ENCODE measurements at places on chromosomes 6 and 20.
A peak's percentile ranks its signal among the peaks of the same experiment; 100 is the strongest.

GRCh38 chr20:53157443-53158408, 185.6 kb downstream of the TSHZ2 start:
- DNase-seq, result peak; percentile 50

- DNase-seq, result peak; percentile 36
Observed at GRCh38 chr6:161418463-161418945, 144.6 kb upstream of the AGPAT4 start.

- no peak for DNase-seq
Observed at GRCh38 chr20:35135867-35136586, 11.1 kb downstream of the EDEM2 start.

DNA sequence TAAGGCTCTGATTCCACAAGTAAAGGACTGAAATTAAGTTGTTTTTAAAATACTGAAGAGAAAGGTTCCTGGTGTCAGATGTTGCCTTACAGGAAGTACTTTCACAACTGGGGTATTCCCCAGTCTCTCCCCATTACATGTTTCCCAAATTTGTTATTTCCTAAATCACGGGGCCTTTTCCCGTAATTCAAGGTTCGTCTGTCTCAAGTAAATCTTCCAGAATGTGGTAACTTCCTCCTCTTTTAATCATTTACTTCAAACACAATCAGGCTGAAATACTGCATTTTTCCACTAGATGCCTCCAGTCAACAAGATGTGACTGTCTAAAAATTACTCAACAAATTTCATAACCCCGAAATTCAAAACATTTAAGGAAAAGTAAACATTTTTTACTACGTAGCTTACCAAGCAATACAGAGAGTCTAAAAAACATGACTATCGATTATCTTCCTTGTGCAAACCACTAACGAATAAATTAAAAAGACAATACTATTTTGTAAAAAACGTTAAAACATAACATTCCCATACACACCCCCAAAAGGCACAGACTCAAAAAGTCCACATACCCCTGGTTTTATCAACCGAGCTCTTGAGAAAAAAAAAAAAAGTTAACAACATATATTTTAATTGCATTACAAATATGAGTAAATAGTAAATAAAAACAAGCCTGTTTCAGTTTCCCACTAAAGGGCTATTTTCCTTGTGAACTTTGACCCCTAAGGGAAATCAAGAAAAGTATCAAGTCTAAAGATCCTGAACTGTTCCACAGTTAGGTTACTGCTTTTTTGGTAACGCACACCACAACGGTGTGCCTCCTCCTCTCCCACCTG, 1.7 kb downstream of the SOD2 start:
- DNase-seq, result no peak

DNA sequence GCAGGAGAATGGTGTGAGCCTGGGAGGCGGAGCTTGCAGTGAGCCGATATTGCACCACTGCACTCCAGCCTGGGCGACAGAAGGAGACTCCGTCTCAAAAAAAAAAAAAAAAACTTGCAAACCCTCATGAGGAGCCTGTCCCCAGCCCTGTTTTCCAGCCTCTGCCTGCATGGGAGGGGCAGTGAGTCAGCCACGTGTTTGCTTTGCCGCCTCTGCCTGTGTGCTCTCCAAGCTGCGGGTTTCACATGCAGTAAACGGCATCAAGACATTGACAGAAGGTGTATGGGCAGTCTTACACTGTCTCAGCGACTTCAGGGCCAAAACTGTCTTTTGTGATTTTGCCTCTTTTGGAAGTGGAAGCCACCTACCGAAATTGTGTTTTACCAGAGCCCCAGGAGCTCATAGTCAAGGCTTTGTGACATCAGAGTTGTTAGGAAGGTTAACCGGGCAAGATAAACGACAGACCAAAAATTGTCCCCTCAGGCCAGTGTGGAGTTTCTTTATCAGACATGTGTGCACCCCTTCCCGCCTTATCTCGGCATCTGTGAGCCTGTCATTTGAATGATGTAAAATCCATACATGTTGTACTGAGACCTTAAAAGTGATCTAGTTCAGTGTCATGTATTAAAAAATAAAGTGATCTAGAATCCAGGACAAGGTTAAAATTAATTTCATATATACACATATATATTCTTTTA, 52.9 kb downstream of the RPP40 start:
- DNase-seq, result no peak

- no peak for DNase-seq
Observed at GRCh38 chr20:19354950-19355349, 142.5 kb downstream of the SLC24A3 start.

GRCh38 chr6:44868910-44869309, 459.2 kb upstream of the RUNX2 start:
- DNase-seq, result no peak

DNA sequence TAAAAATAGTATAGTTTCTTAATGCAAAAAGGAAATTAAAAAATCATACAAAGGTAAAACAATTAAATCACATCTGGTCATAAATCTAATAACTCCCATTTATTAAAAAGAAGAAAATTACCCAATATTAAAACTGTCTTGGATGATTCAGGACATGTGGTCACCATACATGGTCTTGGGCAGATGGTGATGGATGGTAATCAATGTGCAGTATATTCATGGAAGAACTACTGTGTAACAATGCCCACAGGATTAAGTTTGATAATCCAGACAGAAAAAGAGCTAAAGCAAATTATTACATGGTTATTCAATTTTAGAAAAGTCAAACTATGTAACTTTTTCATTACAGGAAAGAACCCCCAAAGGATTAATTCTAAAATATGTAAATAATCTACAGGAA, 480.6 kb downstream of the QKI start:
- DNase-seq, result no peak

DNA sequence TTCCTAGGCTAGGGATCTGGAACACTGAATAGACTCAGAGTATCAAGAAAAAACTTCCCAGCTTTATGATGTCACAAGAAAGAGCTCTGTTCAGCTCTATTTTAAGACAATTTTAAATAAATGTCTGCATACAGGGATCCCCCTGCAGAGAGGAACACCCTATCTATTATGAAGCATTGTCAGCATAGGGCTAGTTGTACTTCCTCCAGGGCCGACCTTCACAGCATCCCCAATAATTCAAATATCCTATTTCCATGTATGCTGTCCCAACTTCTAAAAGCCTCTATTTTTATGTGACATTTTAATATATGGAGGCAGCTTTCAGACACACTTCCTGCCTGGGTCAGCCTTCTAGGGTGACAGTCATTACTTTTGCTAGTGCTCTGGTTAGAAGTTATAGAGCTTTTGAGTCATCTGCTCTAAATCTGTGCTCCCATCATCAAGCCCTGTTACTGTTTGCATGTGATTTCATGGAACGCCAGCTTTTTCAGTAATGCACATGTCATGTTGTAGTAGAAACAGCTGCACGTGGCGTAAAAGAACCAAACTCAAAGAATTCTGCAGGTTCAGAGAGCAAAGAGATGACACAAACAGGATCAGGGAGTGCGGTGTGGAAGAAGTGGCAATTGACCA, 189.2 kb downstream of the ADGB start:
- DNase-seq, result no peak

DNA sequence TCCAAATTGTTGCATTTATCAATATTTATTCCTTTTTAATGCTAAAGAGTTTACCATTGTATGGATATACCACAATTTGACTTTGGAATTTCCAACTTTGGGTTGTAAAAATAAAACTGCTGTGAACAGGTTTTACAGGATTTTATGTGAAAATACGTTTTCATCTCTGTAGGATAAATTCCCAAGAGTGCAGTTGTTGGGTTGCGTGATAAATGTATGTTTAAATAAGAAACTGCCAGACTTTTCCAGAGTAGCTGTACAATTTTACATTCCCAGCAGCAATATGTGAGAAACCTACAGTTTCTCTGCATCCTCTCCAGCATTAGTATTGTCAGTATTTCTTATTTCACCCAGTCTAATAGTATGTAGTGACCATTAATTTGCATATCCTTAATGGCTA, 12.6 kb downstream of the TAB2 start:
- no peak for DNase-seq

DNA sequence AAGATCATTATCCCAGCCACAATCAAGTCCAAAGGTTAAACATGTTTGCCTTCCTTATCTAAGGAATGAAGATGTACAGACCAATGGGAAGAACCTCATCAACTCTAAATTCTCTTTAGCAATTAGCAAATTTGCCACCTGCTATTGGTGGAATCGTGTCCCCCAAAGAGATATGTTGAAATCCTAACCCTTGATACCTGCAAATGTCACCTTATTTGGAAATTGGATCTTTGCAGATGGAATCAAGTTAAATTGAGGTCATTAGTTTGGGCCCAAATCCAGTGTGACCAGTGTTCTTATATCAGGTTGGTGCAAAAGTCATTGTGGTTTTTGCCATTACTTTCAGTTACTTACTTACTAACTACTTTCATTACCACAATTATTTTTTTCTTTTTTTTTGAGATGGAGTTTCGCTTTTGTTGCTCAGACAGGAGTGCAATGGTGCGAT, 31.3 kb downstream of the KLHL31 start:
- DNase-seq, result no peak

GRCh38 chr6:12420626-12421025, 130.5 kb downstream of the EDN1 start:
- DNase-seq, result no peak

DNA sequence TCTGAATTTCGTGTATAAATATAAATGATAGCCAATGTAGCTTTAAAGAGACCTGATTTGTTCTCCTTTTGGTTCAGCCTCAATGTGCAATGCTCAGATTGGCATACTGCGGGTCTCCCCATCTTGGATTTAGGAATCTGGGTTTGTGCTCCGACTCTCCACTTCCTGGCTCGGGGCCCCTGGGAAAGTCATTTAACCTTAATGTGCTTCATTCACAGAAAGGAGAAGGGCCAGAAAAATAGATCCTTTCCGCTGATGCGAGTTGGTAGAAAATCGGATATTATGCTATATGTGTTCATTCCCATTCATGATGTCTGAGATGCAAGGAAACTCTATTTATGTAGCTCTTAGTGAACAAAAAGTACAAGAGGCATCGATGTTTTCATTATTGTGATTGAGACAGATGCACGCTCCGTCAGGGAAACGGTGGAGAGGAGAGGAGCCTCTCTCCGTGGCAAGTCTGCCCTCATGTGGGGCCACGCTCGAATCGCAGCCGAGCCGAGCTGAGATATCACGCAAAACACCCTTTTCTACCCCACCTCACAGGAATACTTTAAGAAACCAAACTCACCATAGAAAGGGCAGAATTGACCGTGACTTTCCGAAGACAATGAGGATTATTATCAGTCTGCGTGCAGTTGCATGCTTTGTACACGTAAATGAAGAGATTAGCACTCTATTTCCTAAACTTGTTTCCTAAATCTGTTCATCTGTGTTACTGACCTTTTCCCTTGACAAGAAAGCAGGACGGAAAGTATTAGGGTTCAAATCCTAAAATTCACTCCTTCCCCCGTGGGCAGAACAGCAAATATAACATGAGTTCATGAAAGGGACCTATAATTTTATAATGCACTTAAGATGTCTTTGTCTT, 136.6 kb downstream of the COL9A1 start:
- peak; percentile 48 for DNase-seq

Data from stimulated activated CD4-positive, alpha-beta T cell treated with anti-CD3 and anti-CD28 coated beads, Interleukin-15, amount 100 ng/mL, for 24 hours (primary cell).